ENCODE measurements at places on chromosomes 3 and 15.

GRCh38 chr3:62229211-62229610 is 144.1 kb downstream of the FEZF2 start:
- DNase-seq = no peak

GRCh38 chr3:187669675-187670504 is at the start of gene SST:
Gene SST (minus strand): TSS chr3:187670394. CDS start chr3:187670291, 103 bp downstream.
- DNase-seq = no peak

GRCh38 chr15:45914425-45914824 is 279.6 kb downstream of the SQOR start:
- no peak for DNase-seq

- DNase-seq = no peak
These were observed 262.3 kb downstream of the GAP43 start for GRCh38 chr3:115885621-115886020.

GRCh38 chr15:56734013-56734635 is 815 bp upstream of the ZNF280D start:
- no peak for DNase-seq

DNA sequence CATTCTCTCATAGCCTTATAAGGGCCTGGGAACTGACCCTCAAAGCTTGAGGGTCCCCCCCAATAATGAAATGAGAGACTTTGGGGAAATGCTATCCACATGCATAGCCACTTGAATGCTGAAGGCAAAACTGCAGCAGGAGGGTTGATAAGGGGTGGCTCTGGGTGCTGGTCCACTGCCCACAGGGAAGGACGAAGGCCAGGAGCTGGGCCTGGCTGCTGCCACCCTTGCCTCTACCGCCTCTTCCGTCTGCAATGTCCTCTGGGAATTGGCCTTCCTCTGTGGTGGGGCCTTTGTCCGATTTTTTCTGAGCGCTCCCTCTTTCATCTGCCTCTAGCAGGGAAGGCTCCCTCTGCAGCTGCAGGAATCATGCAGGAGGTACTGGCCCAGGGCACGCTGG is 41.0 kb downstream of the OCA2 start:
- no peak for DNase-seq

- DNase-seq = no peak
These were observed 39.3 kb downstream of the CGNL1 start for GRCh38 chr15:57415602-57416001.

DNA sequence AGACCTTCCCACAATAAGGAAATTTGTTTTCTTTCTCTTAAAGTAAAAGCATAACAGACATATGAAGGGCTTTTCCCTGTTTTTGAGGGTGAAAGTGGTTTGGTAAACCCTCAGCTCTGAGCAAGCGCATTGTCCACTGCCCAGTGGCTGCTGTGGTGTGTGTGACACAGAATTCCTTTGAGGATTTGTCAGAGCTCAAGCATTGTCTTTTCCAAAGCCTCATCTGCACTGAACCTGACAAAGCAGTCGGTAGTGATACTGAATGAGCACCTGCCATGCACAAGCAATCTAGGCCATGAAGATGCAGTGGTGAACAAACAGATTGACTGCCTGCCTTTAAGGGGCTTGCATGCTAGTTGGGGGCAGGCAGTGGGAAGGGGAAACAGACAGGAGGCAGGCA is 128.3 kb downstream of the PLCL2 start:
- DNase-seq = no peak

DNA sequence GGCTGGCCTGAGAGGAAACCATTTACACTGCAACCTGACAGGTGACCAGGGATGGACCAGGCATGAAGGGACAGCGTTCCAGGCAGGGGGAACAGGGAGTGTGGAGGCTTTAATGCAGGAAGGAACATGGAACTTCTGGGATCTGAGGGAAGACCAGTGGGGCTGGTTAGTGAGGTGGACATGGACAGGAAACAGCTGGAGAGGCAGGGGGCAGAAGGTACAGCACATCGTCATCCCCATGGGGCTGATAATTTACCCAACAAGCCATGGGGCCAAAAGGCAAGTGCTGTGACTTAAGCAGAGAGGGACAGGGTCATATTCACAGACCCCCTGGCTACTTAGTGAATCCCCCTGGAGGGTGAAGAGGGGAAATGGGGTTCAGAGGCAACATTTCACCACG is 77.0 kb upstream of the LARS2 start:
- no peak for DNase-seq

DNA sequence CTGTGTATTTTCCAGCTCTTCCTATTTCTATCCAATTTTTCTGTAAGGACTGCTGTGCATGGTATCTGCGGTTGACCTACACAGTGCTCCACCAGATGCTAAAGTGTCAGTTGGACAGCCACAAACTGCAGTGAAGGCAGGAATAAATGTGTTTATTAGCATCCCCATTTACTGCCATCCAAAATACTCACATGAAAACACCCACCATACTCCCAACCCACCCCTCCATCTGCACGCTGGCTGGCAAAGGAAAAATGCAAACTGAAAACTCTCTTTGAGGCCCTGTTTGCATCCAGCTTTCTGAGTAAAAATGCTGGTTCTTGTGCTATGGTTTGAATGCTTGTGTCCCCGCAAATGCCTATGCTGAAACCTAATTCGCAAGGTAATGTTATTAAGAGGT is 515.5 kb downstream of the ZNF385D start:
- no peak for DNase-seq

DNA sequence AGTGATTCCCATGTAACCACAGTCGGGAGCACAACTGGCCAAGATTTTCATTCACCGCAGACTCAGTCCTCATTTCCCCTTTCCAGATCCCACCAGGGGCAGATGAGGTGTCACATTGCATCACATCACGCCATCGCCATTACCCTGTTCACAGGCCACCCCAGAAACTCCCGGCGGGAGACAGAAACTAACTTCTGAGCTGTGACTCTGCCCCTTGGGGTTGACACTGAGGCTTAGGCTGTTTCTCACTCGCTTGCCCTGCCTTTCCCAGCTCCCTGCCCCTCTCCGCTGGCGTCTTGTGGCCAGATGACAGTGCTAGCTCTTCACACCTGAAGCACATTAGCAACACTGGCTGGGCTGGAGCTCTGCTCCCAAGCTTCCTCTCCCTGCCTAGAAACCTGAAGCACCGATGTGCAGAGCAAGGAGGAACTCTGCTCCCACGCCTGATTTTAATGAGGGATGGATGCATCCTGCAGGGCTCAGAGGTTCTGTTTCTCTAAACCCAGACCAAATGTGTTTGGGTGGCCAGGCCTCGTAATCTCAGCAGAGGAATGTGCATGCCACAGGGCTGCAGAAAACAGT is 88.8 kb upstream of the CTDSPL start:
- DNase-seq = no peak

- no peak for DNase-seq
These were observed 262.2 kb downstream of the CHL1 start for GRCh38 chr3:458653-459310.

- no peak for DNase-seq
These were observed 226.6 kb downstream of the GREM1 start for GRCh38 chr15:32944431-32944830.

DNA sequence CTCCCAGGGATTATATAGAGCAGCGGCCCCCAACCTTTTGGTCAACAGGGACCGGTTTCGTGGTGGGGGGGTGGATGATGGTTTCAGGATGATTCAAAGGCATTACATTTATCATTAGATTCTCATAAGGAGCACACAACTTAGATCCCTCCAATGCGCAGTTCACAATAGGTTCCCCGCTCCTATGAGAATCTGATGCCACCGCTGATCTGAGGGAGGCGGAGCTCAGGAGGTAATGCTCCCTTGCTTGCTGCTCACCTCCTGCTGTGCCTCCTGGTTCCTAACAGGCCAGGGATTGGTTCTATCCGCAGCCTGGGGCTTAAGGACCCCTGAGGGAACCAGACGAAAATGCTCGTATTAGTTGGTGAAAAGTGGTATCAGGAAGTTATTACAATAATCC is 1.3 kb upstream of the HACD2 start:
- DNase-seq = peak; percentile 61

GRCh38 chr15:50227076-50227475 is 38.5 kb downstream of the HDC start:
- no peak for DNase-seq

DNA sequence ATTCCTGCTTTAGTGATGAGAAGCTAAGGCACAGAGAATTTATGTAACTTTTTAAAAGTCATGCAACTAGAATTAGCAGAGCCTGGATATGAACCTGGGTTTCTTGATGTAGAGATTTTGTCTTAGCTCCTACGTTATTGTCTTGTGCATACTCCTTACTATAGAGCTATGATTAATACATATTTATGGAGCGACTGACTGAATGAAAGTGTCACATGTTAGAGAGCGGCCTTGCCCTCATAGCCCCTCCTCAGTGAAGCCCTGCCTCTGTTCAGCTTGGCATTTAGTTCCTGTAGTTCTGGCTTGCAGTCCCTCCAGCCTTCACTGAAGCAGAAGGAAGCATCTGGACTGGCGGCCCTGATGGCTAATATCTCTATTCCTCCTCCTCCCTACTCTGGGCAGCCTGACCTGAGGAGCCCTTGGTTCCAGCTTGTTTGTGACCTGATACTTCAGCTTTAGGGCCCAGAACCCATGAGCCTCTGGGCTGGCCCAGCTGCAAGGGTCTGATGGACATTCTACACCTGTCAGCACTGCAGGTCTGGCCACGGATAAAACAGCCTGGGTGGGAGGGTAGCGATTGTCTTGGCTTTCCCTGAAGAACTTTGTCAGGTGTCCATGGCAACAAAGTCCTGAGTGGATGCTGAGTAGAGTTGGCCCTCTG is 13.4 kb upstream of the AGBL1 start:
- DNase-seq = no peak

- no peak for DNase-seq
These were observed 26.4 kb upstream of the SKIL start for GRCh38 chr3:170331143-170331542.

GRCh38 chr3:168342946-168343850 is 247.5 kb upstream of the GOLIM4 start:
- DNase-seq = no peak

DNA sequence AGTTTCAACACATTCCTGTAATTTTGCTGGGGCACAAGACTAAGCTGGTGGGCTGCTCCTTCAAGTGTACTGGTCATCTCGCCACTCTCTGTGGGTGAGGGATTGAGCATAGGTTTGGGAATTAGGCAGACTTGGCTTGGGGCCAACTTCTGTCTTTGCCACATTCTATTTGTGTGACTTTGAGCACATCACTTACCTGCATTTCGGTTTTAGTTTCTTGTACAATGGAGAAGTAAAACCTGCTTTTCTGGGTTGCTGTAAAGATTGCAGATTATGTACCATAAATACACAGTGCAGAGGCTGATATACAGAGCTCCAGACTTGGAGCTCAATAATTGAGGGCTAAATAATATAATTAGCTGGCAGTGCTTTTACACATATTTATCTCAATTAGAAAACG is 162.1 kb downstream of the C3orf38 start:
- DNase-seq = no peak

DNA sequence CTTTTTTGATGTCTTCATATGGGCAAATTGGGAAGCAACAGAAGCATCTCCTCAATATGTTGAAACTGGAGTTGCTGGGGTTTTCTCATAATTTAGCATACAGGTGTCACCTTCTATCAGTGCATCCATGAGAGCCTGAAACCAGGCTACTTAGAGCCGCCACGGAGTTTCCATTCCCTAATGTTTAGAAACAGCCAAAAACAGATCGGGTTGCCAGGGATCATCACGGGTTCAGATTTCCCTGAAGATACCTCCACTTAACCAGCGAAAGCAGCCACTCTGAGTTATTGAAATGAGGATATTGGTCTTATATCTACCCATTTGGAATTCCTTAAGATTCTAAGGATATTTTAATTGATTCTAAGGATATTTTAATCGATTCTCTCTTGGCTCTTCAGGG is 14.5 kb downstream of the TERB2 start:
- no peak for DNase-seq

DNA sequence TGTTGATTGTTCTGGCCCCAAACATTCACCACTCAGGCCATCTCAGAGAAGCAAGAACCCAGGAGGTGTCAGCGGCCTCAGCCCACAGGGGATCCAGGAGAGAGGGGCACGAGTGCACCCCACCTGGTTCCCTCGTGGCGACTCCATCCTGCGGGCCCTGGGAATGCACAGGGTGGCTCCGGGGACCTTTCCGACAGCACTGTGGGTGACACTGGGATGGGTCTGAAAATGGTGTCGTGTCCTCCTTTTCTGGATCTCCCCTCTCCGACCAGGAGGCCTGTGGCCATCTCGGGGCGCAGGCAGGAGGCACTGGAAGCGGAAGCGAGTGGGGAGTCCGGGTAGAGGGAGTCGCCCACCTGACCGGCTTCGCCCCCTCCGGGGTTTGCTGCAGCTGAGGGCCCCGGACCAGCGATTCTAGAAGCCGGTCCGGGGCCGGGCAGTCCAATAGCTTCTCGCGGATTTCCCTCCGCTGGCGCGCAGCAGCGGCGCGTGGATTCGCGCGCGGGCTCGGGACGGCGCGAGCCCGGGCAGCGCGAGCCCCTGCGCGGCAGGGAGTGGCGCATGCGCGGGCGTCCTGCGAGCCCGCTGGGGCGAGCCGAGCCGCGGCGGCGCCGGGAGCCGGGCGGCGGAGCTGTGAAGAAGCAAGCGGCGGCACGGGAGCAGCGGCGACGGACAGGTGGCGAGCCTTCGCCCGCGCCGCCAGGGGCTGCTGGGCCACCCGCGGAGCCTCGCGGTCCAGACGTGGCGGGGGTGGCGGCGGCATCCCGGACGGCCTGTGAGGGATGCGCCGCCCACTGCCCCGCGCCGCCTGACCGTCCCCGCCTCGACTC is at the start of gene DOCK3:
TSS of gene DOCK3 (plus strand) at position 579 of the 830 bp plus-strand sequence. CDS start 337 bp downstream, outside the sequence.
- DNase-seq = no peak

GRCh38 chr3:29955413-29955812 is 651.0 kb upstream of the TGFBR2 start:
- no peak for DNase-seq

GRCh38 chr15:59371458-59372351 is 966 bp downstream of the MYO1E start:
- DNase-seq = no peak

DNA sequence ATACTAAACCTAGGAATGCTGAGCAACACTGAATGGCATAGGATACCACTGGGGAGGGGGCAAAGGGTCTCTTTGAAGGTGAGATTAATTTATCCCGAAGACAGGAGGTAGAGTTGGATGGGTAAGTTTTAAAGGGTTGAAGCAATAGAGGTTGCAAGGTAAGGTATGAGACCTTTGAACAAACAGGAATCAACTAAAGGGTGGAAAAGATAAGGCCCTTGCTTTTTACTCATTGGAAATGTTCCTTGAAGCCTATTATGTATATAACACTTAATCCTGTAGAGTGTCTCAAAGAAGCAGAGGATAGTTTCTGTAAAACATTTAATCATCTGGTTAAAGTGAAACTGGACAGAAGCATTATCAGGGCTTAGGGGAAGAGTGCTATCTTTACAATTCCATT is 5.7 kb downstream of the ABHD5 start:
- no peak for DNase-seq

DNA sequence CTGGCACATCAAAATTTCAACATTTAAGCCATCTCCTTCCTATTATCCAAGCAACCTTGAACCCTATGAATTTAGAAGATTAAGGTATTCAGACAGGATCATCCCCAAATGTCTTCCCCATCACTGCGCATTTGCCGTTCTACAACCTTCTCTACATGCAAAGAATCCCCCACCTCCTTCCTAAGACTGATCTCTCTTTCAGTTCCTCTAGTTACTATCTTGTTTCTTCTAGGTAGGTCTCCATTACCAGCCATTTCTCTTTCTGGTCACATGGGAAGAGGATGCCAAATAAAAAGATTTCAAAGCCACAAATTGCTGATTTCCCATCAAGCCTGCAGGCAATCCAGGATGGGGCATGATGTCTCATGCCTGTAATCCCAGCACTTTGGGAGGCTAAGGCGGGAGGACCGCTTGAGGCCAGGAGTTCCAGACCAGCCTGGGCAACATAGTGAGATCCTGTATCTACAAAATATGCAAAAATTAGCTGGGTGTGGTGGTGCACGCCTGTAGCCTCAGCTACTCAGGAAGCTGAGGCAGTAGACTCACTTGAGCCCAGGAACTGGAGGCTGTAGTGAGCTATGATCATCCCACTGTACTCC is 29.7 kb upstream of the MTMR10 start:
- no peak for DNase-seq
